ENCODE measurements at places on chromosomes 4 and X.

- DNase-seq, result no peak
- no peaks in the 10 kb centered on the region for H3K27me3 ChIP-seq
- no peak overlapping the region for H3K27ac ChIP-seq
- no peak overlapping the region for H3K4me3 ChIP-seq
- H3K36me3 ChIP-seq, result no peaks in the 10 kb centered on the region
- H3K4me1 ChIP-seq, result no peaks in the 10 kb centered on the region
Observed at GRCh38 chrX:123749643-123750042, 16.8 kb upstream of the THOC2 start.

GRCh38 chr4:170014359-170015011 is 11.7 kb downstream of the MFAP3L start:
- no peak for DNase-seq
- no peak overlapping the region for H3K4me3 ChIP-seq
- H3K4me1 ChIP-seq, result peaks cover 5% of the 10 kb centered on the region
- no peak overlapping the region for H3K27ac ChIP-seq
- peaks cover 2% of the 10 kb centered on the region for H3K27me3 ChIP-seq

GRCh38 chr4:171962110-171962509 is 148.9 kb downstream of the GALNTL6 start:
- H3K4me1 ChIP-seq, result no peaks in the 10 kb centered on the region
- DNase-seq, result no peak
- no peak overlapping the region for H3K4me3 ChIP-seq
- H3K36me3 ChIP-seq, result no peaks in the 10 kb centered on the region
- H3K27me3 ChIP-seq, result no peaks in the 10 kb centered on the region

- no peak for DNase-seq
- peaks cover 5% of the 10 kb centered on the region for H3K4me1 ChIP-seq
- no peak overlapping the region for H3K4me3 ChIP-seq
- H3K27ac ChIP-seq, result no peak overlapping the region
- no peaks in the 10 kb centered on the region for H3K36me3 ChIP-seq
Observed at GRCh38 chr4:11451716-11452115, 23.0 kb upstream of the HS3ST1 start.

DNA sequence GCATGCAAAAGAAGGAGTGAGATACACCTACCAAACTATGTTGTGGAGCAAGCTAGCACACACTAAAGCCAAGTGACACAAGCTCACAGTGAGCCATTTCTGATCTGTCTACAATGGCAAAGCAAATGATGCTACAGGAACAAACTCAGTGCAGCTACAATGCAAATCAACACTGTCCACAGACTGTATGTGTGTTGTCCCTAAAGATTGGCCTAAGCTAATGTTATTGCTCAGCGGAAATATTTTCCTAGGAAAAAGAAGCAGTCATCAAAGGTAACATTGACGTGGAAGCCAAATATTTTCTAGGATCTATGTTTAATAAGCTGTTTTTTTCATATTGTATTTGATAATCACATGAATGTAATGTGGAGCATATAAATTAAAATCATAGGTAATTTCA is 34.7 kb upstream of the HPGDS start:
- H3K27ac ChIP-seq, result no peak overlapping the region
- DNase-seq, result no peak
- H3K27me3 ChIP-seq, result peaks cover 35% of the 10 kb centered on the region
- H3K4me3 ChIP-seq, result no peak overlapping the region

DNA sequence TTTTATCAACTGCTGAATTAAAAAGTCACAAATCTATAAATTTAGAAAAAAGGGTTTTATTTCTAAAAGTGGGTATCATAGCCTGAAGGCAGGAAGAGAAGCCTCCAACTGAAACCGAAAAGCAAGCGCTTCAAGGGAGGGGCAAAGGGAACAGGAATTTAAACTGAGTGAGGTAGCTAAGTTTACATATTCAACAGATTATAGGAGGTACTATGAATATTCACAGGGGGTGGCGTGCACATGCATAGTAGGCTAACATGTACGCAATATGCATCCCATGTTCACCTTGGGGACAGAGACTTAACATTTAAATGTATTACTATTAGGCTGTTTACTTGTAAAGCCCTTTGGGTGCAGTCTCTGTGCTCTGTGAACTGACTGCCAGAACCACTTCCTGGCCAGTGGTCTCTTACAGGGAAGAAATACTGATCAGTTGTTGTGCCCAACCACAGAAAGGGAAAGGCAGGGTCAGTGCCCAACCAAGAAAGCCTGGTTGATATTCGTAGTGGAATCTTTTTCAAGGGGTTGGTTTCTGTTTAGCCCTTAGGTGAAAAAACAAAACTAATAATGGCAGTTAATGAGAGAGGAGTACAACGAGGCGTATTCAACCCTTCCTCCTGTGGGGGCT is 168.7 kb upstream of the GALNTL6 start:
- peaks cover 11% of the 10 kb centered on the region for H3K4me1 ChIP-seq
- no peaks in the 10 kb centered on the region for H3K27me3 ChIP-seq
- H3K4me3 ChIP-seq, result no peak overlapping the region

GRCh38 chr4:164251257-164251656 is 502.7 kb upstream of the SMIM31 start:
- no peak overlapping the region for H3K27ac ChIP-seq
- no peak overlapping the region for H3K4me3 ChIP-seq
- no peaks in the 10 kb centered on the region for H3K36me3 ChIP-seq
- DNase-seq, result no peak
- H3K4me1 ChIP-seq, result no peaks in the 10 kb centered on the region

DNA sequence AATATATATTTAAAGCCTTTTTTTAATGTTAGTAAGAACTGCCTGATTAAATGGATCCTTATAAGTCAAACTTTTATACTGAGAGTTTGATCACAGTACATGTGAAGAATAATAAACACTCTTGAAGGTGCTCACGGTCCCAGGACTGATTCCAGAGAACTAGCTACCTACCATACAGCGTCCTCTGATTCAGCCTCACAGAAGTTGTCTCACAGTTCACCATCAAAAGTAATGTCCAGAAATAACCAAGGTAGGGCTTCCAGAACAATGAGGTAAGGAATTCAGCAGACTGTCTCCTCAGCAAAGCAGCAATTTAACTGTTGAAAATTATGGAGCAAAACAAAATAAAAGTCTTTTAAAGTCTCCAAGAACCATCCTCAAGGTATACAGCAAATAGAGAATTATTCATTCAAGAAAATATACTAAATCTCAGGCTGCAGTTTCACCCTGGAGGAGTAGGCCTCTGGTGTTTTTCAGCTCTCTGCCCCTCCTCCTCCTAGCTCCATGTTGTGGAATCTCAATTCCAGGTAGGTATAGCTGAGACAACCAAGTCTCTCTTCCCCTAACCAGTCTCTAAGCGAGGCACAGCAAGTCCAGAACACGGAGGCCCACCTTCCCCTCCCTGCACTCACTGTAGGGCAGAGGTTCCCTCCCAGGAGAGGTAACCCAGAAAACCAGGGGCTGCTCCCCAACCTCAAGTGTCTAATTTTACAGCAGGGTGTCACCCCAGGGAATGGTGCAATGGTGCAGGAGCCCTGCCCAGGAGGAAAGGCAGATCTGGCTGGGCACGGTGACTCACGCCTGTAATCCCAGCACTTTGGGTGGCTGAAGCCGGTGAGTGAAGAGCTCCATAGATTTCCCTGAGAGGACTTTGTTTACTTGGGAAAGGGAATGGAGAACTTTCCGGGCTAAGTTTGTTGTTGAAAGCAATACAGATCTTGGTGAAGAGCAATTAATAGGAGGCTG is 28.6 kb downstream of the FAM241A start:
- no peak overlapping the region for H3K4me3 ChIP-seq
- peaks cover 2% of the 10 kb centered on the region for H3K27me3 ChIP-seq
- peaks cover 40% of the 10 kb centered on the region for H3K4me1 ChIP-seq
- H3K27ac ChIP-seq, result no peak overlapping the region
- H3K36me3 ChIP-seq, result peaks cover 25% of the 10 kb centered on the region

DNA sequence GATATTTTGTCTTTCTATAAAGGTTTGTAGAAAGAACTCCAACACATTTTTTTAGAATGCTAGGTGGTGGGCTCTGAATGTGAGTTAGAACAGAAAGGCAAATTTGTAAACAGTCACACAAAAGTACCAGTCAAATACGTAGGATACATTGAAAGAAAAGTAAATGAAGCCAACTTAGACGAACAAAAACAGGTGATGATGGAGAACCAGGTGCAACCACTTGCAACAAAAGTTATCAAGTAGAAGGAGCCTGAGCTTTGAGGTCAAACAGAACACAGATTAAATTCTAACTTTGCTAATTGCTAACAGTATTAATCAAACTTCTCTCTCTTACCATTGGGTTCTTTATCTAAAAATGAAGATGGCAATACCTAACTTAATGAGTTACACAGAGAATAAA is 62.7 kb upstream of the DAPP1 start:
- no peak for DNase-seq
- peaks cover 12% of the 10 kb centered on the region for H3K4me1 ChIP-seq

DNA sequence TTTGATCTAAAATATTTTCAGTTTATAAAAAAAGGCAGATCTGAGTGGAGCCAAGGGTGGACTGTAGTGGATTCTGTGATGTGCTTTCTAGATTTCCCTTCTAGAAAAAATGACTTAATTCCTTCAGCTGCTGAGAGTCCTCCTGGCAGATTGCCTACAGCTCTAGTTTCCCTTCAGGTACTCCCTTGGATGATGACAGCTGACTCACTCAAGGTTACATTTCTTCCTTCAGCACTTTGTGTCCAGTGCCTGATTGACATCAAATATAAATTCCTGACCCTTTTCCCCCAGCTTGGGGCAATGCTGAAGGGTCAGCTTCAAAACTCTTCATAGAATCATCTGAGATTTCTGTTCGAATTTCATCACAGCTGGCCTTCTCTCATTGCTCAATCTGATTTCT is 161.7 kb downstream of the EMCN start:
- no peaks in the 10 kb centered on the region for H3K36me3 ChIP-seq
- H3K27me3 ChIP-seq, result peaks cover 4% of the 10 kb centered on the region
- no peak overlapping the region for H3K27ac ChIP-seq
- no peak for DNase-seq
- no peaks in the 10 kb centered on the region for H3K4me1 ChIP-seq

DNA sequence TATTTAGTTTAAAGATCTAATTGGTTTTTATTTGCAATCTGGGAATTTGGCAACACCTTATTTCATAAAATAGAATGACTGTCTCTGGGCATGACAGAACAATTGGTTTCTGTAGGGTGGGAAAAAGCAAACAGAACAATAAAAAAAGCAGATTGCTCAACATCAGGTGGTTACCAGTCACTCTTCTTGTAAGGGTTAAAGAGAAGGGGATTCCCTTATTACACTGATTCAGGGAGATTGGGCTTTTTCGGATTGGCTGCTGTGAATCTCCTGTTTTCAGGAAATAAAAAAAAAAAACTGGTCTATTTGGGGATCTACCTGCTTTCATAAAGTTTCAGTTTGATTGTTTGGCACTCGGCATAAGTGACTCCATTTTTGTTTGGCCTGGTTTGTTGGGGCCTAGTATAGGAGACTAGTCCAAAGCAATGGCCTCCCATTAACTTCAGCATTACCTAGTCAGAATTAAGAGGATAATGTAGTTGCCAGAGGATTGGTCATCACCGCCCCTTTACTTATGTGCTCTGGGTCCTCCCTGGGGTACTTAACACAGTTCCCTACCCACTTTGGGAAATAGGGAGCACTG is 380.5 kb downstream of the IDS start:
- no peak overlapping the region for H3K27ac ChIP-seq
- peaks cover 2% of the 10 kb centered on the region for H3K4me1 ChIP-seq
- DNase-seq, result no peak
- no peaks in the 10 kb centered on the region for H3K36me3 ChIP-seq
- no peak overlapping the region for H3K4me3 ChIP-seq

Data from activated T-helper 2 cell treated with anti-CD3 and anti-CD28 coated beads, Interferon-gamma antibody, Interleukin-2, Interleukin-4, amounts not matched to agents 10 μg/mL and 5 μg/mL and 100 μg/mL, durations not matched to agents 14 hours and 24 hours and 36 hours (primary cell).